ENCODE measurements at places on chromosomes 1 and 21. TPM values are rescaled to one million over a fixed set of nuclear protein-coding genes. Genes with fewer than 3 reads are reported as not detected.

The NRAS gene
- total RNA-seq: 38.2 TPM

- H3K27me3 ChIP-seq: no peaks in the 10 kb centered on the region
- H3K4me1 ChIP-seq: peaks cover 12% of the 10 kb centered on the region
- H3K4me3 ChIP-seq: peak overlapping the region; percentile 46
- no peak for DNase-seq
Measured at GRCh38 chr1:44405798-44406736, 1.0 kb downstream of the RNF220 start.

GRCh38 chr1:1217621-1218523, 3.9 kb upstream of the TNFRSF4 start:
- no peak overlapping the region for H3K4me3 ChIP-seq
- H3K27me3 ChIP-seq: no peaks in the 10 kb centered on the region
- no peaks in the 10 kb centered on the region for H3K4me1 ChIP-seq
- H3K36me3 ChIP-seq: peaks cover 1% of the 10 kb centered on the region
- DNase-seq: no peak
- no peak overlapping the region for H3K27ac ChIP-seq

DNA sequence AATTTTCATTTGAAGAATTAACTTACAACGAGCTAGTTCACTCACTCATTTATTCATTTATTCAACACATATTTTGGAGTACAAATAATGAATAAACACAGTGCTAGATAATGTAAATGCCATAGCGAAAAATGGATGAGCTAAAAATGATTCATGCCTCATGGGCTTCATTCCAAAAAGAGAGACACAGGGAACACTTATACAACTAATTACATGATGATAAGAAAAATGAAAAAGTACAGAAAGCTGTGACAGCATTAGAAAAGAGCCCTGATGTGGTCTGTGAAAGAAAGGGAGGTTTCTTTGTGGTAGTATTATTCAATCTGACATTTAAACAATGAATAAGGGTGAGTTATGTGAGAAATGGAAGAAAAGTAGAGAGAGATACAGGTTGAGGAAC, 726.4 kb downstream of the AMY1C start:
- no peaks in the 10 kb centered on the region for H3K36me3 ChIP-seq
- H3K4me1 ChIP-seq: no peaks in the 10 kb centered on the region
- DNase-seq: no peak
- no peaks in the 10 kb centered on the region for H3K27me3 ChIP-seq

GRCh38 chr21:45574691-45575090, 32.5 kb upstream of the SLC19A1 start:
- H3K4me3 ChIP-seq: no peak overlapping the region
- H3K27ac ChIP-seq: no peak overlapping the region
- H3K4me1 ChIP-seq: no peaks in the 10 kb centered on the region
- no peaks in the 10 kb centered on the region for H3K36me3 ChIP-seq

- H3K27me3 ChIP-seq: no peaks in the 10 kb centered on the region
- no peak for DNase-seq
- no peak overlapping the region for H3K27ac ChIP-seq
- H3K36me3 ChIP-seq: no peaks in the 10 kb centered on the region
Measured at GRCh38 chr1:115781343-115781742, 12.8 kb upstream of the CASQ2 start.

All from Caco-2 (cell line).